ENCODE measurements at places on chromosomes 4 and X. TPM values are rescaled to one million over a fixed set of nuclear protein-coding genes. Genes with fewer than 3 reads are reported as not detected.

SLC10A4 gene
- not detected for total RNA-seq

GLRA2 gene
- not detected for total RNA-seq

RADX gene
- 7.4 TPM for total RNA-seq

MAGEA8 gene
- not detected for total RNA-seq

CXCL11 gene
- total RNA-seq = not detected

IL2RG gene
- total RNA-seq = 302 TPM

ADGRG4 gene
- not detected for total RNA-seq

MAGED4 gene
- 1.6 TPM for total RNA-seq

TMPRSS11B gene
- total RNA-seq = not detected

TCP11X2 gene
- not detected for total RNA-seq

CCSER1 gene
- total RNA-seq = not detected

RUFY3 gene
- 17.5 TPM for total RNA-seq

PFKFB1 gene
- total RNA-seq = 0.92 TPM

- H3K27me3 ChIP-seq = peaks cover 11% of the 10 kb centered on the region
- H3K36me3 ChIP-seq = no peaks in the 10 kb centered on the region
- H3K4me3 ChIP-seq = no peak overlapping the region
- no peak for DNase-seq
These were observed 35.2 kb downstream of the ARL9 start for GRCh38 chr4:56540826-56541225.

- H3K4me3 ChIP-seq = no peak overlapping the region
- DNase-seq = no peak
- no peaks in the 10 kb centered on the region for H3K27me3 ChIP-seq
- H3K4me1 ChIP-seq = no peaks in the 10 kb centered on the region
- H3K36me3 ChIP-seq = no peaks in the 10 kb centered on the region
These were observed 274.6 kb downstream of the ANKRD50 start for GRCh38 chr4:124437853-124438495.

- no peaks in the 10 kb centered on the region for H3K27me3 ChIP-seq
- H3K36me3 ChIP-seq = peaks cover 5% of the 10 kb centered on the region
- peaks cover 11% of the 10 kb centered on the region for H3K4me1 ChIP-seq
- no peak overlapping the region for H3K4me3 ChIP-seq
- no peak for DNase-seq
These were observed 1.4 kb upstream of the FAM53A start for GRCh38 chr4:1685235-1686150.

DNA sequence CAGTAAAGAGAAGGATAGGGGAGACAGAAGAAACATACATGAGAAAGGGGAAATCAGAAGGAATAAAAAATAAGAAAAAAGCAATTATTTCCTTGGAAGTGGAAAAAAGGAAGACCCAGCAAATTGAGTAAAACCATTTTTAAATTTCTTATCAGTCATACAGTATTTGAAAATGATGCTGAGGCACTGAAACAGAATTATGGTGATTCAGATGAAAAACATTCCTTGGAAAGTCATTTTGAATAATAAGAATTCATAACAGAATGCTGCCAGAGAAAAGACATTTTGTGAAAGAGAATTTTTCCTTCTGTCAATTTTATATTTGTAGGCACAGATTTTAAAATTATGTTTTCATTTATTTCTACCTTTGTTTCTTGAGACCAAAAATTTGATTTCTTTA is 895.5 kb upstream of the EPHA5 start:
- H3K4me3 ChIP-seq = no peak overlapping the region
- DNase-seq = no peak
- H3K27ac ChIP-seq = no peak overlapping the region
- H3K36me3 ChIP-seq = no peaks in the 10 kb centered on the region
- H3K4me1 ChIP-seq = no peaks in the 10 kb centered on the region

- no peaks in the 10 kb centered on the region for H3K4me1 ChIP-seq
- DNase-seq = no peak
- no peak overlapping the region for H3K27ac ChIP-seq
- H3K36me3 ChIP-seq = no peaks in the 10 kb centered on the region
- no peak overlapping the region for H3K4me3 ChIP-seq
These were observed 57.9 kb upstream of the ETNPPL start for GRCh38 chr4:108820492-108821350.

DNA sequence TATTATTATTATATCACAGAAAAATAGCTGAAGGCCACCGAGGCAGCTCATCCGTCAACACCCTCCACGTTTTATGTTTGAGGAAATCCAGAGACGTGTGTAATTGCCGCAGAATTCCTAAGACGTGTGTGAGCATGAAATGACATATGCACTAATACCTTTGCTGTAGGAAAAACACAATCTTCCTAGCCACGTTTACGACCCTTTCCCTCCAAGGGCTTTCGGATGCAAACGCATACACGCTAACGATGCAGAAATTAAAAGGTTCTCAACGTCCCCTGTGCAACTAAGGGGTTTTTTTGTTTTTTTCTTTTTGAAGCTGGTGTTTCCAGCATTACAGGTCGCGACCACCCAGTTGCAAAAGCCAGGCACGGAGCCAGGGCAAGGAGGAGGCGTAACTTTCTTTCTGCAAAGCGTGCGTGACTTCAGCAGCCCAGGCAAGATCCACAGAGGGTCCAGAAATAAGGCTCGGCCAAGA is 33.8 kb downstream of the CRLF2 start:
- H3K4me3 ChIP-seq = no peak overlapping the region
- no peaks in the 10 kb centered on the region for H3K36me3 ChIP-seq
- DNase-seq = peak; percentile 44
- no peaks in the 10 kb centered on the region for H3K27me3 ChIP-seq
- no peak overlapping the region for H3K27ac ChIP-seq

DNA sequence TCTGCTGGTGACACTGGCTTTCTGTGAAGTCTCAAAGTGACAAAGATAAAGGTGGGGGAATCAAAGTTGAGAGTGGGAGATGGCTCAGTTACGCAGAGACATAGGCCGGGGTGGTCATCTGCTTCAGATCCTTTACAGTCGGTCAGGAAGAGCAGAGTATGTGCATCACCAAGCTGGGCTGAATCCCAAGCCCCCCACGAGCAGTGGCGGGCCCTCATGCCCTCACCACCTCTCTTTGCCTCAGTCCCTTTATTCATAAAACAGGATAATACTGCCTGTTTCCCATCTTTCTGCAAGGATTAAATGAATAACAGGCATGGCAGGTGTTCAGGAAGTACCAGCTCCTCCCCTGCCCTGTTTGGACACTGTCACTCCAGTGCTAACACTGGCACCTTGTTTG is 135.6 kb downstream of the EVC2 start:
- H3K27me3 ChIP-seq = no peaks in the 10 kb centered on the region
- H3K36me3 ChIP-seq = no peaks in the 10 kb centered on the region
- no peak overlapping the region for H3K4me3 ChIP-seq
- no peaks in the 10 kb centered on the region for H3K4me1 ChIP-seq
- no peak for DNase-seq

GRCh38 chrX:40573763-40574162 is 7.0 kb upstream of the ATP6AP2 start:
- DNase-seq = peak; percentile 39
- no peak overlapping the region for H3K27ac ChIP-seq
- no peak overlapping the region for H3K4me3 ChIP-seq
- peaks cover 14% of the 10 kb centered on the region for H3K4me1 ChIP-seq
- no peaks in the 10 kb centered on the region for H3K36me3 ChIP-seq

GRCh38 chr4:182238355-182238931 is 4.8 kb upstream of the TENM3 start:
- H3K27me3 ChIP-seq = no peaks in the 10 kb centered on the region

- no peak overlapping the region for H3K4me3 ChIP-seq
- no peaks in the 10 kb centered on the region for H3K4me1 ChIP-seq
- H3K27me3 ChIP-seq = no peaks in the 10 kb centered on the region
These were observed 1408.9 kb upstream of the PCDH7 start for GRCh38 chr4:29311247-29311646.

DNA sequence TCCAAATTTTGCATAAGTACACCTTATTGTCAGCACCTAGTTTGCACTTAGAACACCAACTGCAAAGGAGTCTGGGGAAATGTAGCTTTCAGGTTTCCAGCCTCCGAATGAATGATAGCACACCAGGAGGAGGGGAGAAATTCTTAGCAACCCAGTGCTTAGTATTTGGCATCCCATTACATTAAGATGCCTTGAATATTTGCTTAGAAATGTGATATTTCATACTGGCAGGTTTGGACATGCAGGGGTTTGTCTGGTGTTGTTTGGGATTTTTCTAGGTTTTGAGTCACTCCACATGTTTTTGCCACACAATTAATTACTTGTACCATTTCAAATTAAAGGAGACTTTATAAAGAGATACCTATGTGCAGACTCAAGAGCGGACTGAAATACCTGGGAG is 60.3 kb upstream of the CAMK2D start:
- H3K27me3 ChIP-seq = no peaks in the 10 kb centered on the region
- peaks cover 2% of the 10 kb centered on the region for H3K36me3 ChIP-seq

GRCh38 chrX:40207626-40208025 is 109.9 kb upstream of the BCOR start:
- no peak overlapping the region for H3K4me3 ChIP-seq
- peaks cover 10% of the 10 kb centered on the region for H3K4me1 ChIP-seq
- H3K27me3 ChIP-seq = no peaks in the 10 kb centered on the region

DNA sequence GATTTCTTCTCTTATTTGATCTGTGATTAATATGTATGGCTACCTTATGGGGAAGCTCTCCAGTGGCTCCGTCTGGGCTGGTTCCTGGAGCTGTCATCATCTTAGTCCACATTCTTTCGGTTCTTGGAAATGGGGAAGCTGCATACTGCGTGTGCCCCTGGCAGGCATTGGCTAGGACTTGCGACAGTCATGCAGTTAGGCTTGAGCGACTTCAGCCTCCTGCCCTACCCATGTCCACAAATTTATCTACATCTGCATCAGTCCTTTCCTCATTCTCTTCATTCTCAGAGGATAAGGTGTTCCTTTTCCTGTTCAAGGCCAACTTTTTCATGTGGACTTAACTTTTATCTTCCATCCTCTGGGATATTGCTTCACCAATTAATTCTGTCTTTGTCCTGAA is 214.2 kb downstream of the RELL1 start:
- H3K27ac ChIP-seq = no peak overlapping the region
- no peak for DNase-seq
- H3K4me3 ChIP-seq = no peak overlapping the region
- H3K27me3 ChIP-seq = peaks cover 17% of the 10 kb centered on the region

DNA sequence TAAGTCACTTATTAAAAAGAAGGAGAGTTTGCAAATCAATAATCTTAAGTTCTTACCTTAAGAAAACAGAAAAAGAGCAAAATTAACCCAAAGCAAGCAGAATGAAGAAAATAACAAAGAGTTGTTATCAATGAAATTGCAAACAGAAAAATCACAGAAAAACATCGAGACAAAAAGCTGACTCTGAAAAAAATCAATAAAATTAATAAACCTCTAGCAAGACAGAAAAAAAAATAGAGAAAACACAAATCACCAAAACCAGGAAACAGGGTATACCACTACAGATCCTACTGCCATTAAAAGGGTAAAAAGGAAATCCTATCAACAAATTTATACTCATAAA is 17.3 kb upstream of the RBM41 start:
- peak overlapping the region; percentile 71 for H3K27ac ChIP-seq
- H3K4me3 ChIP-seq = no peak overlapping the region
- H3K4me1 ChIP-seq = peaks cover 8% of the 10 kb centered on the region

DNA sequence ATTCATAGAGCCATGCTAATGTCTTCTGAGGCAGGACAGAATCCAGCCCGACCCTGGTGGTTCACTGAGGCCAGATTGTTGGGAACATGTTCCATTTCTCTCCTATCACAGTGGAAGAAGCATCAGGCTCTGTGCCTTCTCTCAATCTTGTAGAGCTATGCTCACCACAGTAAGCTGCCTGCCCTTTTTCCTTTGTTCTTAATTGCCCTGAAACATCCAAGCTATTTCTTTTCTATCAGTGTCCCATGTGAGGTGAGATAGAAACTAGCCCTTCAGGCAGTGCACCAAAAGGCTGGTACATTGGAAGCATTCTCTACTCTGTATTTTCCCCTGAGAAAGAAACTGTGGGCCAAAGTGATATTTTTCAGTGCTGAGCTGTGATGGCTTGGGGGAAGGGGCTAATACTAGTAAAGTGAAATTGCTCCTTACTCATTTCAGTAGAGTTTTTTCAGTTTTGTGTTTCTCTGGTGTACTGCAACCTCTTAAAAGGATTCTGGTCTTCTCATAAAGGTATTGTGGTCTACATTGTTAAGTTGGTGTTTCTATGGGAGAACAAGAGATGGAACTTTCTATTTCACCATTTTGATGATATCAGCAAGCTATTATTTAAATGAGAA is 611.2 kb downstream of the RPA4 start:
- H3K36me3 ChIP-seq = no peaks in the 10 kb centered on the region
- H3K4me3 ChIP-seq = no peak overlapping the region
- no peaks in the 10 kb centered on the region for H3K27me3 ChIP-seq
- peaks cover 11% of the 10 kb centered on the region for H3K4me1 ChIP-seq
- H3K27ac ChIP-seq = no peak overlapping the region
- DNase-seq = peak; percentile 10

DNA sequence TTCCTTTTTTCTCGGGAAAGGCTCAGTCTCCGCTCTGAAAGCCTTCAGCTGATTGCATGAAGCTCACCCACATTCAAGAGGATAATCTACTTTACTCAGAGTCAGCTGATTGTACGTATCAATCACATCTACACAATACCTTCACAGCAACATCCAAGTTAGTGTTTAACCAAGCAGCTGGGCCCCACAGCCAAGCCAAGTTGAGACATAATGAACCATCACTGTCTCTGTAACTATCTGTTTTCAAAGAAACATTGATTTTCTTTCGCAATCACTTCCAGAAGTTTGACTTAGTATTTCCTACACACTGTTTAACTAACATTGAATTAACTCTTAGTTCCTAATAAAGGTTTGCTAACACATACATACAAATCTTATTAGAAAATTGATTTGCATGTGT is 40.3 kb downstream of the RWDD4 start:
- no peaks in the 10 kb centered on the region for H3K4me1 ChIP-seq
- H3K27ac ChIP-seq = no peak overlapping the region
- no peaks in the 10 kb centered on the region for H3K36me3 ChIP-seq
- DNase-seq = no peak
- peaks cover 2% of the 10 kb centered on the region for H3K27me3 ChIP-seq

- no peaks in the 10 kb centered on the region for H3K27me3 ChIP-seq
- peak overlapping the region; percentile 63 for H3K27ac ChIP-seq
- no peak for DNase-seq
- H3K36me3 ChIP-seq = peaks cover 34% of the 10 kb centered on the region
These were observed 30.0 kb downstream of the IRF2 start for GRCh38 chr4:184444215-184444952.

- H3K4me3 ChIP-seq = no peak overlapping the region
- H3K4me1 ChIP-seq = no peaks in the 10 kb centered on the region
- H3K27me3 ChIP-seq = no peaks in the 10 kb centered on the region
- no peak for DNase-seq
These were observed 33.4 kb upstream of the PHKA2 start for GRCh38 chrX:19017271-19017670.

DNA sequence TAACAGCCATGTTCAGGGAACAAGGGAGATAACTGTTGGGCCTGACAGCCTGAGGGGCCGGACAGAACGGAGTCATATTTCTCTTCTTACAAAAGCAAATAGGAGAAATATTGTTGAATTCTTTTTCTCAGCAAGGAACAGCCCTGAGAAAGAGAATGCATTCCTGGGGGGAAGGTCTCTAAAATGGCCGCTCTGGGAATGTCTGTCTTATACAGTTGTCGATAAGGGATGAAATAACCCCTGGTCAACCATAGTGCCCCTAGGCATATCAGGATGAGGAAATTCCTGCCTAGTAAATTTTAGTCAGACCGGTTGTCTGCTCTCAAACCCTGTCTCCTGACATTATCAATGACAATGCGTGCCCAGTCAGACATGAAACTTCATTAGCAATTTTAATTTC is 1925.5 kb downstream of the PCDH7 start:
- no peaks in the 10 kb centered on the region for H3K36me3 ChIP-seq
- DNase-seq = no peak
- H3K27me3 ChIP-seq = no peaks in the 10 kb centered on the region
- H3K4me3 ChIP-seq = no peak overlapping the region
- H3K27ac ChIP-seq = no peak overlapping the region

GRCh38 chr4:163693776-163694175 is 199.3 kb downstream of the TMA16 start:
- H3K36me3 ChIP-seq = no peaks in the 10 kb centered on the region
- peaks cover 11% of the 10 kb centered on the region for H3K27me3 ChIP-seq
- H3K4me3 ChIP-seq = no peak overlapping the region
- H3K4me1 ChIP-seq = no peaks in the 10 kb centered on the region
- DNase-seq = no peak
- no peak overlapping the region for H3K27ac ChIP-seq
